ENCODE measurements at places on chromosomes 6 and 20.

GRCh38 chr6:11681770-11682169, 96.8 kb downstream of the ADTRP start:
- DNase-seq = no peak

DNA sequence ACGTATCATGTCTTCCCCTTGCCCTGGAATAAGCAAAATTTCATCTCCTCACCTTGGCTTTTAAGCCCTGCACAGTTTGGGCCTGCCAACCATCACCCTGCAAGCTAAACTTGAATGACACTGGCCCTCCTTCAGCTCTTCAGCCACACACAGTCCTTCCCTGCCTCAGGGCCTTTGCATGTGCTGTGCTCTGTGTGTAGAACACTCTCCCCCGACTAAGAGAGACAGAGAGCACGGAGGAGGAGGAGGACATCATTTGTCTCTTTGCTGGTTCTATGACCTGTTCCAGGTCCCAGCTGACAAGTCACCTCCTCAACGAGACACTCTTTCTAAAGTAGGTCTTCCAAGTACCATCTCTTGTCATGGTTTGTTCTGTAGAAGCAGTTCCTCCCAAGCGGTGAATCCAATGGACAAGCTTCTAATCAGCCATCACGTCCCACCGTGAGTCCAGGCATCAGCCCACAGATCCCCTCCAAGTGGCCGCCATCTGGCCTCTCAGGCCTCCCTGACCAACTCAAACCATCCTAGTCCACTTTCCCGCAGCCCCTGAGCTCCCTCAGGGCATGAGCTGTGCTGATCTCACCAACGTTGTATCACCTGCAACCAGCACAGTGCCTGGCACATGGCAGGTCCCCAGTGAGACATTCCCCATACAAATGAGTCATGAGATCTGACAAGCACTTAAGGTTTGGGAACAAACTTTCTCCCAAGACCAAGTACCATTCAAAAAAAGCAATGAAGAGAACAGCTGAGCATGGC, 30.5 kb downstream of the NFATC2 start:
- DNase-seq = no peak

- no peak for DNase-seq
These were observed 34.2 kb upstream of the DDR1 start for GRCh38 chr6:30849903-30850651.

DNA sequence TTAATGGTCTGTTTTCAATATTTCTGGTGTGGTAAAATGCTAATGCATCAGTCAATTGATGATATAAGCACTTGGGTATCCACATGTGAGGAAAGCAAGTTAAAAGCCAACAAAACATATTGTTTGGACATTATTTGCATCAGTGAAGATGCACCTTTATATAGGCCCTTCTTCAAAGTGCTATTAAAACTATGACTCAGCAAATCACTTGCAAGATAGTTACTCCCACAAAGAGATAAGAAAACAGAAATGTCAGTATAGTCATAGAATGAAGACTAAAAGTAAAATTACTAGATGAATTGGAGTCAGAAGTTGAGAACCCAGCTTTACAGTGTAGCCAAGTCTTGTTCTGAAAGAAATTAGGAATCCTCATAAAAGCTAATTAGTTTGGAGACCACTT, 14.6 kb upstream of the GRM1 start:
- no peak for DNase-seq

- DNase-seq = no peak
These were observed 1.2 kb upstream of the ACAT2 start for GRCh38 chr6:159760602-159761057.

- no peak for DNase-seq
These were observed 124.9 kb upstream of the EDN1 start for GRCh38 chr6:12165297-12165696.

DNA sequence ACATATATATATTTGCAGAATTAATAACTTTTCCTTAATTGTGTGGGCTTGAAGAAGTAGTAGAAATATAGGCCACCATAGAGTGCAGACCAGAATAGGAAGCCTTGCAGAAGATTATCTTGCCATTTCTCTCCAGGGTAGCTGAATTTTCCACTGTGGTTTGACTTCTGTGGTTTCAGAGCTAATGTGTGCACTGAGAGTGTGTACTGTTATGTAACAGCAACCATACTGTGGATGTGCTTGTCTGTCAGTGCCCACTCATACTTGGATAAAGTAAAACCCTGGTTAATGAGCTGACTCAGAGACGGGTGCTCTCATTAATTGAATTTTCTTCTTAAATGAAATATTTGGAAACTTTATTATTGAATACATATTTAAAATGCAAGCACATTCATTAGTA, 57.2 kb downstream of the CEP43 start:
- no peak for DNase-seq

GRCh38 chr6:167858842-167859664, 32.3 kb downstream of the AFDN start:
- no peak for DNase-seq

DNA sequence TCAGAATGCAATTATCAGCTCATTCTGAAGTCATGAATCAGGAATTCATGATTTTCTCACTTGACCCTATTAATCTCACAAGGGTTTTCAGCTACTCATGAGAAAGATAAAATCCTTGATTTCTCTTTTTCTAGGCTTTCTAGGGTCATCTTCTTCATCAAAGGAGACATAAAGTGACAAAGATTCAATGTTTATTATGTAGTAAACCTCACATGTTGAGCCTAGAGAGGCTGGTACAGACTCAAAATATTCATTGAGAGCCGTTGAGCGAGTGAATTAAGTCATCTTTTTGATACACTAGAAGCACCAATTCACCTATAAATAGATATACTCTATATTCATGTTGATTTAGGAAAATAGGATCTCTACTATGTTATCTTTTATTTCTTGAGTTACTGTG, 104.8 kb upstream of the TRAF3IP2 start:
- DNase-seq = no peak

- DNase-seq = no peak
These were observed 3.3 kb downstream of the ID1 start for GRCh38 chr20:31608251-31608945.

DNA sequence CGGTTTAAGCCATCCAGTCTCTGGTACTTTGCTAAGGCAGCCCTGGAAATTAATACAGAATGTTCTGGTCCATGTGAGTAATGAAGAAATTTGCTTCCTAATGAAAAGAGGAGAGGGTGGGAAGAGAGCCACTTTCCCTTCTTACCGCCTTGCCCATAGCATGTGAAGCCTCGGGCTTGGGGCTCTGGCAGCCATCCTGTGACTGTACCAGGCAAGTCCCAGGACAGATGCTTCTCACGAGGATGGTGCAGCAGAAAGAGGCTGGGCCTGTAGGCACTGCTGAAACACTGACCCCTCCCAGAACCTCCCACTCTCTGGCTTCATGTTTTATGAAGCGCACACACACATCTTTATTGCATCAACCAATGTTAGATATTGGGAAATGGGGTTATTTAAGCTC, 74.8 kb downstream of the IYD start:
- DNase-seq = no peak

- DNase-seq = no peak
These were observed 2.9 kb downstream of the RANBP9 start for GRCh38 chr6:13708736-13709135.

Measured in MM.1S (cell line).